ENCODE measurements at places on chromosomes 12 and 14.

DNA sequence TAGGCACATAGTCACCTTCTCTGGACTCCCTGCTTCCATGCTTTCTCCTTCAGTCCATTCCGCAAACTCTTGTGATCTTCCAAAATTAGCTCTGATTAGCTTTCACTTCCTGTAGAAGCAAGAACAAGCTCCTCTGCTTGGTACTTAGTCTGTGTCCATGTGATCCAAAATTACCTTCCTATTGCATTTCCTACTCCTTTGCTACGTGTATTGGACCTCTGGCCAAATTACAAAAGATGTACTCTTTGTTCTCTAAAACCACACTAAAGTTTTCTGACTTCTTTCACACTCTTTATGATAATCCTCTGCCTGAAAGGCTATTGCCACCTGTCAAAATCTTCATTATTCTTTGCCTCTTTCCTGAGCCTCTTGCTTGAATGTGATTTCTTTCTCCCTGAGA lies 786 bp upstream of the TSFM start:
- no peak for DNase-seq

- DNase-seq = no peak
Measured at GRCh38 chr12:56141946-56142784, 10.2 kb upstream of the MYL6B start.

DNA sequence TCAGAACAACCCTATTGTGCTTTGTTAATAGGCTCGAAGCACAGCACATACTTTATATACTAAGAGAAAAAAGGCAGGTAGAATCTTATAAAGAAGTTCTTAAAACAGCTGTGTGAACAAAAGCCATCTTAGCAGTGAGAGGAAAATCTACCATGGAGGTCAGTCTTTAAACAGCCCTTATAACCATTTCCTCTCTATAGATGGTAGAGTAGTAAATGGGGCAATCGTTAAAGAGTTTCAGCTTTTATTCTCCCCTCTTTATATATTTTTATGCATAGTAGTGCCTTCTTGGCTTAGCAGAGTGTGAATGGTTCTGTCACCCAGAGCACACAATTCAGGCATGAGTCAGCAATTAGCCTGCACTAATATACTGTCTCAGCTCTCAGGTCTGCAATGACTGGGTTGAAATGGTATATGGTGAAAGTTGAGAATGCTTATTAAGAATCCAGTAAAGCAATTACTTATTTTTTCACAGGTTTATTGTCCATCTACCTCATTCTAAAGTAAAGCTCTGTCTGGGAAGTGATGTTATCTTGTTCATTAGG lies 305.0 kb downstream of the NELL2 start:
- DNase-seq = no peak

GRCh38 chr12:67692966-67693365 lies 44.4 kb downstream of the DYRK2 start:
- no peak for DNase-seq

DNA sequence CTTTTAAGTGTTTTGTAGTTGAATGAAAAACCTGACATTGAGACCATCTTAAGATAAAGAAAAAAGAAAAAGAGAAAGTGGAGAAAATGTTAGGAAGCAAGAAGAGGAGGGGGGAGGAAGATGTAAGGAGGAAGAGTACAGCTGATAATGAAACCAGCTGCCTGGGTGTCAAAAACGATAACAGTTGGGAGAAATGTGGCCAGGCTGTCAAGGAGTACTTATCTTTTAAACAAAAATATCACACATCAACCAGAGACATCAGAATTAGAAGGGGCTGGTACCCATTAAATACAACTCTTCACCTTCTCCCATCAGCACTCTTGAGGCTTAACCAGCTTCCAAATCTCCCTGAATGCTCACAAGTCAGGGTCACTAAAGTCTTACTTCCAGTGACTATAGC lies 4.5 kb downstream of the SLC11A2 start:
- no peak for DNase-seq

- no peak for DNase-seq
Measured at GRCh38 chr12:31479516-31480210, 111.3 kb downstream of the DENND5B start.

DNA sequence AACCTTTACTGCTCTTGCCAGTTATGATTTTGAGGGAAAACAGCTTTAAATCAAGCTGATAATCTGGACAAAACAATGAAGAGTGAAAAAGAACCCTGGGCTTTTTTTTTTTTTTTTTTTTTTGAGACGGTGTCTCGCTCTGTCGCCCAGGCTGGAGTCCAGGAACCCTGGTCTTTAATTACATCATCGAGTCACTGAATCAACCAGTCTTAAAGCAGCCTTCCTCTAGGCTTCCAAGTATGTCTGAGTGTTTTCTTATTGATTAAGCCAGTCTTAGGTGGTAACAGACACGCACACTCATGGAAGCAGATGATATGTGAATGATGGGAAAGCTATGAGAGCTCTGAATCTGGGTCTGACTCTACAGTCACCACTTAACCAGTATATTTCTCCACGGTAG lies 5.9 kb upstream of the VCPKMT start:
- DNase-seq = no peak

- DNase-seq = peak; percentile 5
Measured at GRCh38 chr14:69842686-69843420, 36.4 kb upstream of the SMOC1 start.

DNA sequence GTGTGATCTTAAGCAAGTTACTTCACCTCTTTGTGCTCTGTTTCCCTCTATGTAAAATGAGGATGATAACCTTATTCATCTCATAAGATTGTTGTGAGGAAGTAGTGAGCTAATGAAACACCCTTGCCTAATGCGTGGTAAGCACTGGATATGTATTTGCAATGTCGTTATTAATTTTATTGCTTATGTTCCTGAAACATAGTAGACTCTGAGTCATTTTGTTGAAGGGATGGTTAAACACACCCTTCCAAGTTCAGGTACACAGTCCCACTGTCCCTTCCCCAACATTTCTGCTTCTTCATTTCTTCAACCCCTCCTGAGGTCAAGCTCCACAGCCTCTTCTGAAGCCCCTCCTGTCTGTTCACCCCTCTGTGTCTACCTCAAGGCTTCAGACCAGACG lies 40.2 kb upstream of the FAM222A start:
- DNase-seq = no peak

- peak; percentile 42 for DNase-seq
Measured at GRCh38 chr12:121467638-121468498, 68.0 kb downstream of the RNF34 start.

- peak; percentile 85 for DNase-seq
Measured at GRCh38 chr12:38904537-38905479, 583 bp downstream of the CPNE8 start.

GRCh38 chr12:132084621-132085290 lies 59.4 kb downstream of the DDX51 start:
- peak; percentile 75 for DNase-seq

DNA sequence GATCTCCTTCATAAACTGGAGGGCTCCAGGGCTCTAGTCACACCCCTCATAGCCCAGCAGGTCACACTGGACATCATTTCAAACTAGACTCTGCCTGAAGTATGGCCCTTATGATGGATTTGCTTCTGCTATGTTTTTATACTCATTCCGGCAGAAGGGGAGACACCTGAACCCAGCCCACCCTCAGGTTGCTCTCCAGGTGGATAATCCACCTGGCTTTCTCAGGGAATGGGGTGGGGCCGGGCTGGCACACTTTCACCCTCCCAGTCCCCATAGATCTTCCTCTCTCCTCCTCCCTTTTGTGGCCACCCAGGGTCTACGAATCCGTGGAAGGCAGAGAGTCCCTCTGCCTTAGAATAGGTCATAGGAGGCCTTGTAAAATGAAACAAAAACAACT lies 9.8 kb upstream of the KRT73 start:
- no peak for DNase-seq

DNA sequence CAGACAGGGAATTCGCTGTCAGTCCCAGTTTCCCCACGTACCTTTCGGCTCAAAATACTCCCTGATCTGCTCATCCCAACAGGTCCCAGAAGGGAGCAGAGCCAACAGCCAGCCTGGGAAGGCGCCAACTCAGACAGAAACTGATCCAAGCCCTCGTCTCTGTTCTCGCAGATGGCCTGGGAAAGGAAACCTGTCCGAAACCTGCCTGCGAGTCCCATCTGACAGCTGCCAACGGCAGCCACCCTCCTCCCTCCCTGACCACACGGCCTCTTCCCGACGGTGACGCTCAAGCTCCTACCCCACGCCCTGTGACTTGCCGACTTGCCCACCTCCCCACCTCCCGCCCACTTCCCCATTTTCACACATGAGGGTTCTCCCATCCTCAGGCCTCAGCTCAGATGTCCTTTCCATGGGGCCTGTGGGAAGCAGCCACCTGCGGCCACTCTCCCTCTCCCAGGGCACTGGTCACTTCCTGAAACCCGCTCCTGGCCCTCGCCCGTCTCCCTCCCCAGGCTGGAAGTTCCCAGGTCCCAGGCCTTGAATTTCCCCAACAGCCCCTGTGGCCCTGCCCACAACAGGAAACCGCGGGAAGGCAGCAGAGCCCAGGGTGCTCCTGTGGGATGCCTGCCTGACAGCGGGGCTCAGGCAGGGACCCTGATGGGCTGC lies 60.9 kb upstream of the FBRSL1 start:
- peak; percentile 95 for DNase-seq

All from body of pancreas (tissue), 4 donors.